Gastroesophageal sphincter (tissue), 4 donors: ENCODE measurements at places on chromosomes 5 and 9.
A peak's percentile ranks its signal among the peaks of the same experiment; 100 is the strongest.

DNA sequence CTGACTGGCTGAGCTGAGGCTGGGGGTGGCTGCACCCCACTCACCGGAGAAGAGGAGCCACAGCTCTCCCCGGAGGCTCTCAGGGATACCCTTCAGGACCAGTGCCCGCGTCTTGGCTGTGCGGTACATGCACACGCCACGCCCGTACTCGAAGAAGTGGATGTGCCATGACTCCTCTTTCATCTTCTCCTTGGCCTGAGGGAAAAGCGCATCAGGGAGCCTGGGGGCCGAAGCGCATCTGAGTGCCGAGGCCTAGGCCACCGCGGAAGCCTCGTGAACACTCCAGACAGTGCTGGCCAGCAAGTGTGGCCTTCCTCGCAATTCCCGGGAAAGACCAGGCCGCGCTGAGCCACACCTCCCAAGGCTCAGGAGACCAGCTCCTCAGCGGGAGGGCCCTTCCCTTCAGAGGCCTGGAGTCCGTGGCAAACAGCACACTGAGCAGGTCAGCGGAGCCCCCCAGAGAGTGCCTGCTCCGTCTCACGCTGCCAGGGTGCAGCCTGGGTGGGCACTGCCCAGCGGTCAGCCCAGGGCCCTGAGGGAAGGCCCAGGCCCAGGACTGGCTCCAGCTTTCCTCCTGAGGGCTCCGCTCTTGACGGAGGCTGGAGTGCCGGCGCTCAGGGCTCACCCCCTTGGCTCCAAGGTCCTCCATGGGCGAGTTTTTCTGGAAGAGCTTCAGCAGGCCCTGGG lies 20.5 kb upstream of the MRNIP start:
- no peak for ATAC-seq

DNA sequence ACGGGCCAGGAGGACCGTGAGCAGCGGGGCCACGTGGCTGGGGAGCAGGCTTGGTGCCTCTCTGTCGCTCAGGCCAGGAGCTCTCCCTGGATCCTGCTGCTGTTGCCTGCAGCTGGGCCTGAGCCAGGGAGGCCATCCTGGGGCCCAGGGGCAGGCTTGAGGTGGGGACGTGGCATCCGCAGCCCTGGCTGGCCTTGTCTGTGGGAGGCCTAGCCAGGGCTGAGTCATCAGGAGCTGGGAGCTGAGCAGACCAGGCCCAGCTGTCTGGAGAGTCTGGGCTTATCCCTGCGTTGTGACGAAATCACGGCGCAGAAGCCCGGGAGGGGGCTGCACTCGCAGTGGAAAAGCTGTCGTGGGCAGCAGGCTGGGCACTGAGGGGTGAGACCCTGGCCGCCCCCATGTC lies 138.8 kb upstream of the COL5A1 start:
- ATAC-seq, result peak; percentile 97

DNA sequence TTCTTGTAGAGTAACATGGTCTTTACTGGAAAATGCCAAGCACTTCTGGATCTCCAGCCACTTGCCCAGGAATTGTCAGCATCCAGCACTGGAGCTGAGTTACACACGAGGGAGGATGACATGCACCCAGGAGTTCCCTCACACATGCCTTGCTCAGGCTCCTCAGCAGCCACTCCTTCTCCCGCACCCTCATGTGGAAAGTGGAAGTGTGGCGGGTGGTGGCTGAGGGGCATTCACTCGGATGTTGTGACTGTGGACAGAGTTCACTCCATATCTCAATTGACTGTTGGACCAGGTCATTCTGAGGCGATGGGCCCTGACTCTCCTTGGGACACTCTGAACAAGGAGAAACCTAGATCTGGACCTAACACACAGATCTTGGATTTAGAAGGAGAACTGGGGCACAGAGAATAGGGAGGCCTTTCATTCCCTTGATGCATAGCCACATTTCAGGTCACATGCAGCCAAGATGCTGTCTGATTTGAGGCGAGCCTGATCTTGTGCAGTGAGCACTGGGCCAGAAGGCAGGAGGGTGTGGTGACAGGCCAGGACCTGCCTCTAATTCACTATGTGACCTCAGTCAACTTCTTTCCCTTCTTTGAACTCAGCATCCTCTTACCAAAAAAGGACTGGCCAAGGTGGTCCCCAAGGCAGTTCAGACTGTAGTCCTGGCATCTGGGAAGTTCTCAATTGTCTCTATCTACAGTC lies 62.1 kb downstream of the CYSTM1 start:
- ATAC-seq, result no peak

DNA sequence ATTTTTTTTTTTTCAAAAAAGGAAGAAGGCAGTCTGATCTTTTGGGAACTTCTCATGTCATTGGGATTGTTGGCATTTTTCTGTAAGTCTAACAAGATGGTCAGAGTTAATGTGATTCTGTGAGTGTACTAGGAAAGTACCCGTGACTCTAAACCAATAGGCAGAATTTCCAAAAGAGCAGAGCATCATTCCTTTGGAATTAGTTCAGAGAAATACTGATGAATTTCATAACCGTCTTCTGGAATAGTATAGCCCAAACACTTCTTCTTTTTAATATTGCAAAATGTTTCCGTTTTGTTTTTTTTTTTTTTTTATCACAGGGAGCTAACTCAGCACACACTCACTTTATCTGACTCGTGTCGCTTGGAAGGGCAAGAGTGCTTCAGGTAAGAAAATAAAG lies 407.4 kb downstream of the DTWD2 start:
- no peak for ATAC-seq

- no peak for ATAC-seq
Observed at GRCh38 chr9:27209034-27209433, 87.9 kb downstream of the EQTN start.

GRCh38 chr9:83978992-83979811 lies 813 bp downstream of the HNRNPK start:
- peak; percentile 31 for ATAC-seq

DNA sequence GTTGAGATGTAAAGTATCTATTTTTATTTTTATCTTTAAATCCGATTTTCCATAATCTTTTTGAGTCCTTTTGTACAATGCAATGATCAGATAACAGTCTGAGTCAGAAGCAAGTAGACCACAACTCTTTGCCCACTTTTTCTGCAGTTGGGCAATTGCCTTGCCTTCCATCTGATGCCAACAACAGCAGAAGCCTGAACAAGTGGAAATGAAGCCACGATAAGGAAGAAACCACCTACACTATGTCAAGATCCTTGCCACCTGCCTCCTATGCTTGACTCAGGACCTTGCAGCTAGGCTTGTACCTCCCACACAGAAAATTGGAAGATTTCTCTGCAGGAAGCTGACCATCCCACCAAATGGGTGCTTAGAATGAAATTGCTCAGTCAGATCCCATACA lies 78.6 kb downstream of the ANXA1 start:
- no peak for ATAC-seq

GRCh38 chr9:136964171-136964689 lies 12.2 kb downstream of the LCN12 start:
- no peak for ATAC-seq

- no peak for ATAC-seq
Observed at GRCh38 chr5:41617843-41618515, 107.6 kb upstream of the PLCXD3 start.

GRCh38 chr9:121232251-121232650 lies 30.6 kb upstream of the RAB14 start:
- no peak for ATAC-seq

DNA sequence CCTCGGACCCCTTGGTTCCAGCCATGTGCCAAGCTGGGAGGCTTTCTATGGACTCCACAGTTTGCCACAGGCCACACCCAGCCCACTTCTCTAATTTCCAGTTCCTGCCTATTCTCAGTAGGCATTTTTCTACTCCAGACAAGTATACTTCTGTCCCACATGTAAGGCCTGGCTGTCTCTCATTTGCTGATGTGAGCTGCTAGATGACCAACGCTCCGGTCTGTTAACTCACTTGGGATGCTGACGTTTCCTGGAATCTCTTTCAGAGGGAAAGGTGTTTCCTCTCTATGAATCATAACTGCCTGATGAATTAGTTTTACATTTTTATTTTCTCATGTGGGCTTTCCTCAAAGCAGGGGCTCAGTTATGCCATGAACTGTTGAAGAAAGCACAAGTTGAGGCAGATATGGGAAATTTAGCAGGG lies 36.3 kb downstream of the ERGIC1 start:
- peak; percentile 33 for ATAC-seq

DNA sequence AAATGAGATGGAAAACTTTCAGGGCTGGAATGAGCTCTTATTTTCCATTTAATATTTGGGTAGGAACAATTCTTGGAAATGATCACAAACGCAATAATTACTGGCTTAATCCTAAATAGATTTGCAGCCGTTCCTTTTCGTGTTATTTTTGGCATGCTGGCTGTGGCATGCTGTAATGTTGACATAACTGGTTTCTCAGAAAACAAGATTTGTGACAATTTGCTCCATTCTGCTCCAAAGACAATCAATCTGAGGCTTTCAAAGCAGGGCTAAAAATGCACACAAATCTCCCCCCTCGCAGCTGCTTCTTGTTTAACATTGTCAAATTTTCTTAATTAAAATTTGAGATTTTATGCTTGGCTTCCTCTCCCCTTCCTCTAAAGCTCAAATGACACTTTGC lies 151.2 kb downstream of the TTC39B start:
- ATAC-seq, result peak; percentile 67

DNA sequence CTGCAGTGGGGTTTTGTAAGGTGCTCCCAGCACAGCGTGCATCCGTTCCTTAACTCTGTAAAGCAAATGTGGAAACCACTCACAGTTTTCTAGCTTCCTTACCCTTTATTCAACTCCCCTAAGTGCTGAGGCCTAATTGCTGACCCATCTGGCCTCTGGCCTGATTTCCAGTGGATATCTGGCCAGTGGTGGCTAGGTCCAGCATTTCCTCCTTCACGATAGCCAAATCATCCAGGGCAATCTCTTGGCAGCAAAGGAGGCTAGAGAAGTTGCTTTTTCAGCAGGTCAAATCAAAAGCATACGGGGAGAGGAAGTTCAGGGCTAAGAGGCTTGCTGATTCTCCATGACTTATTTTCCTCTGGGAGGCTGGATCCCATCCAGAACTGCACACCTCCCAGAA lies 286.3 kb upstream of the VLDLR start:
- ATAC-seq, result no peak

GRCh38 chr5:123665822-123666371 lies 153.9 kb downstream of the CSNK1G3 start:
- ATAC-seq, result no peak

DNA sequence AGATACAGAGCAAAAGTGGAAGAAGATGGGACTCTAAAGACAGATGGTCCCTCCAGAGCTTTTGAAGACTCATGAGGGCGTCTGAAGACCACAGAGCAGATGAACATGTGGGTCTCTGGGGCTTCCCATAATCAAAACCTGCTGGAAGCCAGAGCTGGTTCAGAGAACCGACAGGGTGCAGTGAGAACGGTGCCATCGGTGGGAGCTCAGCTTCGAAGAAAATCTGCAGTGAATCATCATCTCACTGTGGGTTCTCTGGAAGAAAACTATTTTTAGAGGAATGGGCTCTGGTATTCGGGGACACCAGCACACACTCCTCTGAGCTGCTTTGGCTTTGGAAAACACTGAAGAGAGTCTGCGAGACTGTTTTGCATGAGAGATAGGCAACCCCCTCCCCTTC lies 222.4 kb upstream of the PANK3 start:
- ATAC-seq, result no peak

GRCh38 chr5:80193401-80193800 lies 62.4 kb downstream of the SERINC5 start:
- no peak for ATAC-seq

DNA sequence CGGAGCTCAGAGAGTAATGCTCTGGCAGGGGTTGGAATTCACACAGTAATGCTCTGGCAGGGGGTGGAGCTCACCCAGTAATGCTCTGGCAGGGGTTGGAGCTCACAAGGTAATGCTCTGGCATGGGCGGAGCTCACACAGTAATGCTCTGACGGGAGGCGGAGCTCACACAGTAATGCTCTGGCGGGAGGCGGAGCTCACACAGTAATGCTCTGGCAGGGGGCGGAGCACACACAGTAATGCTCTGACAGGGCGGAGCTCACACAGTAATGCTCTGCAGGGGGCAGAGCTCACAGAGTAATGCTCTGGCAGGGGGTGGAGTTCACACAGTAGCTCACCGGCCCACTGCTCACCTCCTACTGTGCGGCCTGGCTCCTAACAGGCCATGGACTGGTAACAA lies 47.2 kb upstream of the LPCAT1 start:
- ATAC-seq, result no peak

- no peak for ATAC-seq
Observed at GRCh38 chr9:129194221-129194620, 16.2 kb upstream of the IER5L start.

GRCh38 chr5:16180789-16181082 lies 1.1 kb upstream of the MARCHF11 start:
- ATAC-seq, result no peak

DNA sequence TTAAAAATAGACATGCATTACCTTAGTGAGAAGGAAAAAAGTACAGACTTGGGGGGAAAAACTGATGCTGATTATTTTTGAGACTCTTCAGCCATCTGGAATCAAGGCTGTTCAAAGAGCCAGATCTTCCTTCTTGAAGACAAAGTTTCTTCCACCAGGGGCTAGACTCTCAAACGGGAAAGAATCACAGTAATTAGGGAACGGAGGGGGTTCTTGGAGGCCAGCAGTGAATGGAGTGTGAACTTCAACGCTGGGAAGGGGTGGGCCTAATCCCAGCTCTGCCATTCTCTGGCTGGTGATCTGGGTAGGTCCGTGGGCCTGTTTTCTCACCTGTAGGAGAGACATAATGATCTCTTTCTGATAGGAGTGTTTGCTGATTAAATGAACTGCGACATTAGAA lies 21.1 kb upstream of the LHX2 start:
- ATAC-seq, result no peak

GRCh38 chr5:170270293-170271069 lies 27.1 kb downstream of the LCP2 start:
- no peak for ATAC-seq

GRCh38 chr9:133589454-133590227 lies 19.5 kb downstream of the FAM163B start:
- ATAC-seq, result no peak

DNA sequence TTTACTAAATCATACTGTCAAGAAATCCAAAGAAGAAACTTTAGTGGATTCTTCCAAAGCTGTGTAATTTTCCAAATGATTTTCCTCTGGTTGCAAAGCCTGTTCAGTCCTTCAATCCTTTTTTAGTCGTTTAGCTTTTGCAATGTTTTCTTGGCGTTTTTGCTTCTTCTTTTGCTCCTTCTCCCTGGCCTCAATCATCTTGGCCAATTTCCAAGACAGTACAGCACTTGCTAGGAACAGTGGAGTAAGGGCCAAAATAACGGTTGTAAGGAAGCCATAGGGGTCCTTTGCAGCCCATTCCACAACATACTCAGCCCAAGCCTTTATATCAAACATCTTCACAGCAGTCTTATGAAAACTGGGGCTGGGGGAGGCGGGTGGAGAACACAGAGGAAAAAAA lies 2.4 kb downstream of the SMIM15 start:
- ATAC-seq, result no peak

GRCh38 chr5:141757402-141757801 lies 75.4 kb upstream of the ARAP3 start:
- ATAC-seq, result no peak

- no peak for ATAC-seq
Observed at GRCh38 chr5:112548246-112548881, 129.3 kb upstream of the EPB41L4A start.

DNA sequence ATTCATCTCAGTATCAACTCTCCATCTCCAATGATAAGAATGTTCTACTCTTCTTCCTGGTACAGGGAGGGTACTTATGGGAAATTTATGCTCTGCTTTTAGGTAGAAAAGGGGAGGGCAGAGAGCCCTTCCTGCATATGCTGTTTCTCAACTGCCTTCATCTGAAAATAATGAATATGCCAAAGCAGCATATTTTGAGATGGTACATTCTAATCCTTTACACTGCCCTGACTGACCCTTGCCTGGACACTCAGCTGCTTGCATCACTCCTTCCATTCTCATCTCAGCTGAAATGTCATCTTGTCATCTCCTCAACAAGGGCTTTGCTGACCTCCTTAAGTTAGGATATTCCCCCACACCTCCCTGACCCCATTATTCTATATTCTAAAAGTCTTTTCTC lies 68.5 kb downstream of the ALDH7A1 start:
- ATAC-seq, result peak; percentile 54
